H9 (cell line): ENCODE measurements at places on chromosomes 1 and 21.

GRCh38 chr1:175045519-175045918, 22.1 kb upstream of the TNN start:
- DNase-seq = no peak

- DNase-seq = peak; percentile 62
These were observed 52.4 kb upstream of the H6PD start for GRCh38 chr1:9181990-9182783.

- DNase-seq = no peak
These were observed 24.7 kb downstream of the EPHX1 start for GRCh38 chr1:225834417-225835329.

DNA sequence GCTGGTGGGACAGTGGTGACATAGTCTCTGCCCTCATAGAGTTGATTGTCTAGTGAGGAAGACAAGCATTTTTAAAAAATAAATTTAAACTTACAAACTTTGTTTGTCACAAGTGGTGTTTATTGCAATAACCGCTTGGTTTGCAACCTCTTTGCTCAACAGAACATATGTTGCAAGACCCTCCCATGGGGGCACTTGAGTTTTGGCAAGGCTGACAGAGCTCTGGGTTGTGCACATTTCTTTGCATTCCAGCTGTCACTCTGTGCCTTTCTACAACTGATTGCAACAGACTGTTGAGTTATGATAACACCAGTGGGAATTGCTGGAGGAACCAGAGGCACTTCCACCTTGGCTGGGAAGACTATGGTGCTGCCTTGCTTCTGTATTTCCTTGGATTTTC, 58.4 kb downstream of the LAMC2 start:
- DNase-seq = no peak

GRCh38 chr1:64922336-64922735, 44.0 kb downstream of the JAK1 start:
- DNase-seq = no peak

- peak; percentile 46 for DNase-seq
These were observed 125.8 kb downstream of the PLPP3 start for GRCh38 chr1:56453417-56454078.

DNA sequence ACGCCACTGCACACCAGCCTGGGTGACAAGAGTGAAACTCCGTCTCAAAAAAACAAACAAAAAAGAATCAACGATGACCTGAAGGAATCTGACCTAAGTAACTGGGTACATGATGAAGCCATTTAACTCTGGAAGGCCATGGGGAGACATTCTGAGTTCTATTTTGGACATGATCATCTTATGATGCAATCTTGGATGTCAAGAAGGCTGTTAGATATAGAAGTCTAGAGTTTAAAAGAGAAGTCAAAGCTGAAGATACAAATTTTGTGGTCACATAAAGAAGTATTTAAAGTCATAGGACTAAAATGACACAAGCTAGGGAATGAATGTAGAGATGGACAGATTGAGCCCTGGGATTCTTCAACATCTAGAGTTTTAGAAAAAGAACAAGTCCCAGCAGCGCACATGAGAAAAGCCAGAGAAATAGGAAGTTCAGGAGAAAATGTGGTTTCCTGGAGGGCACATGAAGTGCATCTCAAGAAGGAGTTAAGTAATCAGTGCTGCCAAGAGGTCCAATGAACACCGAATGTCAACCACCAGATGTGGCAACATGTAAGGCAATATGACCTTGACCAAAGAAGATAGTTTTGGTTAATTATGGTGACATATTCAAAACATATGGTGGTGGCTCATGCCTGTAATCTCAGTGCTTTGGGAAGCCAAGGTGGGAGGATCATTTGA, 26.8 kb downstream of the ELK4 start:
- DNase-seq = no peak

GRCh38 chr1:87512431-87512830, 183.8 kb downstream of the LMO4 start:
- DNase-seq = no peak

DNA sequence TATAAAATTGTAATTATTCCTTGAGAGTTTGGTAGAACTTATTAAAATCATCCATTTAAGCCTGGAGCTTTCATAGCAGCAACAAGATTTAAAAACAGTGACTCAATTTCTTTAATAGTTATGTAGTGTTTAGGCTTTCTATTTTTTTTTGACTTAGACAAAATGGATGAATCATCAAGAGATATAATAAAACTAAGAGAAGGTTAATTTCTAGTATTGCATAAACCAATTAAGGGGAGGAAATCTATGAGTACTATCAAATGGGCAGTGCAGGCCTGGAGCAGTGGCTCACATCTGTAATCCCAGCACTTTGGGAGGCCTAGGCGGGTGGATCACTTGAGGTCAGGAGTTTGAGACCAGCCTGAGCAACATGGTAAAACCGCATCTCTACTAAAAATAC, 416.3 kb upstream of the USP24 start:
- DNase-seq = no peak

DNA sequence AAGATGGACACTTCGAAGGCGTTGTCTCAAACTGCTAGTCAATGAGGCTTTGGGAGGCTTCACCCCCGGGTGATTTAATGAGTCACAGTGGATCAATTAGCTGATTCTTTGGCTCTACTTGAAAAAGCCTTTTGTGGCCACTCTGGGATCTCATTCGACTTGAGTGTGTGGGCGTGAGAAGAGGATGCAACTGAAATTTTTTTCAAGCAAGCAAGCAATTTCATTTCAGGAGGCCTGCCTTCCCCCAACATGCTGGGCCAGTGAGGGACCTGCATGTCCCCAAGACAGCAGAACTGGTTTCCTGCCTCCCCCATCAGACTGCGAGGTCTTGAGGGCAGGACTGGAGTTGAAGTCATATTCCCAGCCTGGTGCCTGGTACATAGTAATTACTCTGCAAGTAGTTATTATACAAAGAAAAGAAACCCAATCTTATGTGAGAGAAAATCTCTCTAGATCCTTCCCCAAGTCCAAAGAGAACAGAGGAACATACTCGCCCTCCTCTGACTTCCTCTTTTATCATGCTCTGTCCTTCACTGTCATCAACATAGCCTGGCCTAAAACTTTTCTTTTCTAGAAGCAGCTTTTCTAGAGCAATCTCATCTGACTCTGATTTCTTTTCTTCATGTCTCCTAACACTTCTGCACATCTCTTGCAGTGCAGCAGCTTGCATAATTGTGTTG, 22.7 kb downstream of the SYT6 start:
- no peak for DNase-seq

DNA sequence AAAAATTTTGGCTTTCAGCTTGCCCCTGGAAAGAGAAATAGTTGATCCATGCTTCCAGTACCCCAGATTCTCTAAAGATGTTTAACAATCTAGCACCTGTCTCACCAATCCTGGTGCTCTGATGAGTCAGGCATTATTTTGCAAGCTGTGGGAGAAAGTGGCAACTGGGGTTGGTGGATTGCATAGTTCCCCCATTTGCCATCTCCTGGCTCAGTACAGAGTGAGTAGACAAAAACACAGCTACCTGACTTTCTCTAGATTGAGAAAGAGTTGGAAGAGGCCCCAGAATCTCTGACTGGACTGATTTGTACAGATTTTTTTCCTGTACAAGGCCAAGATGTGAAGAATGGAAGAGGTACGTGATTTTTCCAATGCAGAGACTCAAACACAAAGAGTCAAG, 75.1 kb upstream of the NEGR1 start:
- no peak for DNase-seq

DNA sequence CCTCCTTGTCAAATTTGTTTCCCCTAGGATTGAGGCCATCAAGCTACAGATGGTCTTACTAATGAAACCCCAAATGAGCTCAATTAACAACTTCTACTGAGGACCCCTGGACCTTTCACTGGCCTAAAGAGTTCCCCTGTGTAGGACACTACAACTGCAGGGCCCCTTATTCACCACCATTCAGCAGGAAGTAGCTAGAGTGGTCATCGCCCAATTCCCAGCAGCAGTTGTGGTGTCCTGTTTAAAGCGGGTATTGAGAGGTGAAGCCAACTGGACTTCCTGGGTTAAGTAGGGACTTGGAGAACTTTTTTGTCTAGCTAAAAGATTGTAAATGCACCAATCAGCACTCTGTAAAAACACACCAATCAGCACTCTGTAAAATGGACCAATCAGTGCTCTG, 1466.9 kb downstream of the KCNT2 start:
- DNase-seq = no peak

DNA sequence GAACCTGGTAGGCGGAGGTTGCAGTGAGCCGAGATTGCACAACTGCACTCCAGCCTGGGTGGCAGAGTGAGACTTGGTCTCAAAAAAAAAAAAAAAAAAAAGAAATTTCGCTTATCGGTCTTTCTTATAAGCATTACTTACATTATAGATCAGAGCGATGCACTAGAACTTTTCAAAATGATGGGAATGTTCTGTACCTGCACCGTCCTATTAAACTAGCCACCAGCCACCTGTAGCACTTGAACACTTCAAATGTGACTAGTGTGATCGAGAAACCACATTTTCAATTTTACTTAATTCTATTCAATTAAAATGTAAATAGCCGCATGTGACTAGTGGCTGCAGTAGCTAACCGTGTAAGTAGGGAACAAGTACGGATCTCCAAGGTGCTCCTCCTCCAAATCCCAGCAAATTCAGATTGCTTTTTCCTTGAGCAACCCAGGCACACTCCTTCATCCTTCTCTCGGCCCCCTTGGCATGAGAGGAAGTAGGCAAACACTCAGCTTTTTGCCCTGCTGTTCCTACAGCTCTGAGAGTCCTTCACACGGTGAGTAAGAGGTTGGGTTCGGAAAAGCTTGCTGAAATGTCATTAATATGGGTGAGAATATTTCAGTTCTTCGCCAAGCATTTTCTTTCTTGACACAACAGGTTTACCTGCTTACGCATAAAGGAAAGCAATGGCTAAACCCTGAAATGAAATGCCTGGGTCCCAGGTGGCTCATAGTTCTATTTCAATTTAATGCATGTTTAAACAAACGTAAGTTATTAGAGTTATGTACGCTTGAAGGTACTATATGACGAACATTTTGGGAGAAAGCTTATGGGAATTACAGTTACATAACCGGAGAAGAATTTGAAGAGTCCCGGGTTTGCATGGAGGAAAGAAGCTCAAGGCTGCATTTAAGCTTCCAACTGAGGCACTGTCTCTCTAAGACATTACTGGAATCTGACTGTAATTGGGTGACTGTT, 69.5 kb upstream of the HUNK start:
- DNase-seq = no peak

- DNase-seq = no peak
These were observed 29.7 kb upstream of the PDE9A start for GRCh38 chr21:42623694-42624093.

DNA sequence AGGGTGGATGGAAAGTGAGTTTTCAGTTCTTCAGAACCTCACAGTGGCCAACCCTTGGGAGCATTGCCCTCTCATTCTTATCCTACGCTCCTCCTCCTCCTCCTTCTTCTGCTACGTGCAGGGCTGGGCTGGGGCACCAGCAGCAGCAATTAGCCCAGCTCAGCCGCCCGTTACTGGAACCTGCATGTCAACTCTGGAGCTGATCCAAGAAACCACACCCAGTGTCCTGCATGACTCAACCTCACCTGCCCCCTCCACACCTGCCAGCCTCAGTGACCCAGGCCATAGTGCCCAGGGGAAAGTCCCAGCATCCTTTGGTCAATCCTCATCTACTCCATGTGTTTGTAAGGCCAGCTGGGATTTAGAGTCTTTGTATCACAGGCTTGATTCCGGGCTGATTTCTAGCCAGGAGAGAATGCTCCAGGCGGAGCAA, 12.6 kb downstream of the ELF3 start:
- no peak for DNase-seq

- DNase-seq = peak; percentile 68
These were observed 588 bp downstream of the NEXN start for GRCh38 chr1:77888781-77889642.

DNA sequence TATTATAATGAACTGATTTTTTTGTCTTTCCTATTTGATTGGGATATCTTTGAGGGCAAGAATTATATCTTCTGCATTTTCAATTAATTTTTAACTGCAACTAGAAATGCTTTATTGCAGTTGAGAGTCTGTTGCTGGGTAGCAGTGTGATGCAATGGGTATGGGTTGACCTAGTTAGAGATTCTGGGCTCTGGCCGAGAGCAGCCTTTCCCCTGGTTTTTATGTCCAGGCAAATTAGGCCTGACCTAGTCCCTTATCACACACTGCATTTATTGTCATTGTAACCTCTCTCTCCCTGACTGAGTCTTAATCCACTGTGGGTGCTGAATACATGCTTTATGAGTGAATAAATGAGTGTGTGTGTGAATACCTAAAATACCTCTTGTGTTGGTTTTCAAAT, 206.4 kb upstream of the PTGFR start:
- DNase-seq = no peak

- DNase-seq = no peak
These were observed 179.4 kb upstream of the EDN2 start for GRCh38 chr1:41663671-41664400.

- DNase-seq = no peak
These were observed 11.7 kb upstream of the SMG7 start for GRCh38 chr1:183460596-183460995.

GRCh38 chr1:12184008-12184681, 17.4 kb downstream of the TNFRSF1B start:
- DNase-seq = no peak

DNA sequence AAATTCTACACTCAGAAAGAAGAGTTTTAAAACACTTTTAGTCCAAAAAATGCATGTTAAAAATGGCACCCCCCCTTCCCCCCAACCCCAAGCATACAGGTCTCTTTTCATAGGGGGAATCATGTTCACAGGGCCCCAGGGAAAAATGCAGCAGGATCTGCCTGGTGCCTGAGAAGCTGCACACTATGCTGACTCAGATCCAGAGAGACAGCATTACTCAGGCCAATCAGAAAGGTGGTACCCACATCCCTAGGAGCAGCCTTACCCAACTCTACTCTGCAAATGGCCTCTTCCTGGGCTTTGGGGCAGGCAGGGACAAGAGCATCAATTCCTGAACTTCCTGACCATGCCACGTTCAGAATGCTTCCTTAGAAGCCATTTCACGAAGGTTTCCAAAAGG, 119.0 kb downstream of the HIVEP3 start:
- no peak for DNase-seq

DNA sequence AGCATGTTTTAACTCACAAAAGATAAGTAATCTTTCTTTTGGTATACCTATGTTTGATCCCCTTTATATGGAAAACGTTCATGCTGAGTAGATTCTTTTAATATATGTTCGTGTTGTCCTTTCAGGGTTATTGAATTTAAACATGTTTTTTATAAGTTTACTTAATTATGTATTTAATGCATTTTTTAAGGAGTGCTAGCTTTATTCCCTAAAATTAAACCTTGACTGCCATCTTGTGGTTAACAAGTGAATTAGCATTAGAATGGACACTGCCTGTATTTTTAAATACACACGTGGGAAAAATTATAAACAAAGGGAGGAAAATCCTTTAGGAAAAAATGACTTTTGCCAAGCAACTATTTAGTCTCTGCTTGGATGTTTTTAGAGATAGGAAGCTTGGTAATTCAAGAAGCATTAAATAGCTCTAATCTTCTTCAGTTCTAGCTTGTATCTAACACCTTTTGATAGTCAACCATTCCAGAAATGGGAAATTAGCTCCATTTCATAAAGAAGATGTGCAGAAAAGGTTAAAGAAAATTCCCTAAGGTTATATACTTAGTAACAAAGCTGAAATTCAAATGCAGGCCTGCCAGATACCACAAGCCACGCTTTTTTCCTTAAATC, 43.0 kb downstream of the UBE2U start:
- DNase-seq = no peak
